ENCODE measurements at places on chromosomes 1 and 21.

- no peak for DNase-seq
These were observed 130.3 kb downstream of the PHTF1 start for GRCh38 chr1:113628997-113629396.

DNA sequence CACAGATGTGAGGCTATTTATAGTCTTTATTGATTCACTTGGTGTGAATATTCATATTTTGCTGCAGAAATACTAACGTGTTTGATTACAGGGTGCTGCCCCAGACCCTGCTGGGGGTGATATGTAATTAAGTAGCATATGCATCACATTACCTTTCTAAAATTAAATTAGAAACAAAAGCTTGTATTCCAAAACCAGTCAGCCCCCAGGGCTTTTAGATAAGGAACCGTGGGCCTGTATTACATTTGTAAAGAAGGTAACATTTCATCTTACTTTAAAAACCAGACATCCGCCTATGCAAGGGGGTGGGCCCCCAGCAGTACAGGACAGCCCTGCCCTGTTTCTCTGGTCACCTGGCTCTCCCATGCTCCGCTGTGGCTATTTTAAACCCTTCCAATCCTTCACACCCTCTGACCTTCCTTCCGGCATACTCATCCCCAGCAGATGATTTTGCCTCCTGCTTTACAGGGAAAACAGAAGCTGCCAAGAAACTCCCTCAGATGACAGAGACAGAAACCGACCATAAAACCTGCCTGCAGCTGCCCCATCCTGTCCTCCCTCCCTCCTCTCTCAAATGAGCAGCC lies 22.0 kb upstream of the KCNC4 start:
- DNase-seq, result no peak

GRCh38 chr1:167819849-167820683 lies 93.9 kb downstream of the ADCY10 start:
- no peak for DNase-seq

- DNase-seq, result no peak
These were observed 66.0 kb downstream of the OLIG1 start for GRCh38 chr21:33135925-33136324.

DNA sequence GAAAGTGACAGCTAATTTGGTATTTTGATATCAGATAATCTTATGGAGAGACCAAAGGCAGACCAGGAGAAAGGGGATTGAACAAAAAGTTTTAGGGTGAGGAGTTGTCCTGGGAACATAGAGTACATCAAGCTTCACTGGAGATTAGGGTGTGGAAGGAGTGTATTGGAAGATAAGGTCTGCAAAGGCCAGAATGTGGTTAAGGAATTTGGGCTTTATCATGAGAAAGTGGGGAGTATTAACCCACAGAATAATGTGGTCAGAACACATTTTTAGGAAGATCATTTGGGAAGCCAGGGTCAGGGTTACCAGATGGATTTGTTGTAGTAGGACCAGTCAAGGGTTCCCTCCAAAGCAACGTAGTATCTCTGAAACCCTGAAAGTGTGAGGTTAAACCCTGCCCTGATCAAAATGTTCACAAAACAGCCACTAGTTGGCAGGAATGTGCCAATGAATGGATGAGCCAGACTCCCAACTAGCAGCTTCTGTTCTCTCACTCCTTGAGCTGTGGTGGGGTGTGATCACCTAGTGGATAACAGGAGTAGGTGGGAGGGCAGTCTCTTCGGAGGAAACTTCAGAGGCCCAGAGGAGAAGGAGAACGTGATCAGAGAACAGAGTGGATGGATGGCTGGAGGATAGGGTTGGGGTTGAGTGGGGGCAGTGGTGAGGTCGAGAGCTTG lies 35.8 kb downstream of the SLC2A1 start:
- DNase-seq, result no peak

- no peak for DNase-seq
These were observed 127.6 kb upstream of the DAB1 start for GRCh38 chr1:57551476-57551875.

- DNase-seq, result no peak
These were observed 108.8 kb downstream of the GALNT2 start for GRCh38 chr1:230175839-230176238.

DNA sequence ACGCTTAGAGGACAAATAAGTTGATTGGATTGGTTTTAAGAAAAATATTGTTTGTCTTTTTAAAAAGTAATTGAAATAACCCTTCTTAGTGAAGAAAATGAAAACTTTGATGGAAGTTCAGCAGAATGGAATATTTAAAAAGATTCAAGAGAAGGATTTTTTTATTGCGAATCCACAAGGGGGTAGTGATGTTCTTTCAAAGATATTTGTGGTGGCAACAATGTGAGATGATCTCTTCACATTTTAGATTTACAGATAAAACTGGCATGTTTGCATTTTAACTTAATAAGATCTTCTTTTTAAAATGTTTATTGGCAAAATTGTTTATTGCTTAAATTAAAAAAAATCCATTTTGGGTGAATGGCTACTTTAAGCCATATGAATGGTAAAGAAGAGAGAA lies 8.9 kb downstream of the CAMTA1 start:
- DNase-seq, result no peak

GRCh38 chr1:18004278-18004677 lies 103.3 kb upstream of the IGSF21 start:
- no peak for DNase-seq

- DNase-seq, result no peak
These were observed 1.8 kb downstream of the RNF220 start for GRCh38 chr1:44406737-44407429.

DNA sequence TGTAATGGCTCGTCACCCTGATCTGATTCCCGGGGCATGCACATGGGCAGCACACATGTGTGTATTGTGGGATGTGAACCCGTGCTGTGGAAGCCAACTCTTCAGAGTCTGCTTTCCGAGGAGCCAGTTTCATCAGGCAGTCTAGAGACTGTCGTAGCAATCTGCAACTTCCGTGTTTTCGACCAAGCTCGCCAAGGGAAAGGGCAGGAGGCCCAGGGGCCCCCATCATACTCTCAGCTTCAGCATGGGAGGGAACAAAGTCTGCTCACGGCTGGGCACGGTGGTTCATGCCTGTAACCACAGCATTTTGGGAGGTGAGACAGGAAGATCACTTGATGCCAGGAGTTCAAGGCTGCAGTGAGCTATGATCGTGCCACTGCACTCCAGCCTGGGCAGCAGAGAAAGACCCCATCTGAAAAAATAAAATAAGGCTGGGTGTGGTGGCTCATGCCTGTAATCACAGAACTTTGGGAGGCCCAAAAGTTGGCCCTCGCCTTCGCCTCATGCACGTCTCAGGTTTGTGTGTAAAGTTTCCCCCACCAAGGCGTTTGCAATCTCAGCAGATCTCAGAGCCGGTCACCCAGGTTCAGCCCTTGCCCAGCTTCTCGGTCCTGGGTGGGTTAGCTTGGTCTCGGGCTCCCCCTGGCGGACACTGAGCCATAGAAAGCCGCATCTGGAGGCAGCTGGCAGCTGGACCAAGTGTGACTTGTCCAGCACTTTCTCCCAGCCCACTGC lies 48.5 kb upstream of the SLC25A33 start:
- DNase-seq, result peak; percentile 63

DNA sequence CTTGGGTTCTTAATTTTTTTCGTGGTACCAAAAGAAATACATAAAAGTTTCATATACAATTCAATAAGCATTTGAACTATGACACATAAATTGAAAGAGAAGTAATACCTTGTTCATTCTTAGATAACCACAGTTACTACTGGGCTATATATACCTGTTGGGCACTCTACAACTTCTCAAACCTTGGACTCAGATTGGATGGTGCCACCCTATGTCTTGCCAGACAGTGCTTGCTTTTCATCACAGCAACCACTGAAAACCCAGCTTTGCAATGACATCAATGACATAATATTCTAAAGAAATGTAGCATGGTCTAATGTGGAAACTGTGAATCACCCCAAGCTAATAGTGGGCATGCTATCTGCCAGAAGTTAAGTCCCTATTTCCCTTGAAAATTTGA lies 62.8 kb upstream of the DPH5 start:
- DNase-seq, result no peak

DNA sequence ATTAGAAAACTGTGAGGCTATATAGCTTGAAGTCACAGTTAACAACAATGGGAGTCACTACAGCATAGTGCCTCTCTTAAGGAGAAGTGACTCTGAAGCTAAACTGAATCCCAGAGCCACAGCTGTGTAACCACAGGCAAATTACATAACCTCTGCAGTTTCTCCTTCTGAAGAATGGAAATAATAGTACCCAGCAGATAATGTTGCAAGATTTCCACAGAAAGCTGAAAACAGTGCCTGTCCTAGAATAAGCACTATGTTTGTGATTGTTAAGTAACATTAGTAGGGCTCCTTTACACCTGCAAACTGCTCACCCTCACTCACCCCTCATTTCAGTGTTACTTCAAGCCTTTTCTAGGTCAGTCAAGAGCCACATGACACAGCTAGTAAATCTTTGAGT lies 886.7 kb downstream of the PLA2G4A start:
- no peak for DNase-seq

- DNase-seq, result no peak
These were observed 5.3 kb downstream of the SCMH1 start for GRCh38 chr1:41236781-41237180.

GRCh38 chr1:162554258-162554657 lies 7.3 kb upstream of the UAP1 start:
- DNase-seq, result no peak

DNA sequence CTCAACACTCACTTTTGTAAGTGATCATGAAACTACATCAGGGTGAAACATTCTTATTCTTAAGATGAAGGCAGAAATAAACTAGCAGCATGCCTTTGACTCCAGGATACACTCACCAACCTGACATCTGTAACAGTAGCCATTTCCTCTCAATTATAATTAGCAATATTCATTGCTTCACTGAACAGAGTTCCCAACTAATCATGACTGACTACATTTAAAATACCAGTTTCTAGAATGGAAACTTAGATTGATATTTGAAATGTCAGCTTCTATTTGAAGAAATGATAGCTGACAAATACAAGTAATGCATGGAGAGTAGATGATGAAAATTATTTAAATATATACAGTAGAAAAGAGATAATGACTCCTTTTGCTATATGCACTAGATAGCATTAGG lies 1023.8 kb downstream of the MRPL39 start:
- no peak for DNase-seq

DNA sequence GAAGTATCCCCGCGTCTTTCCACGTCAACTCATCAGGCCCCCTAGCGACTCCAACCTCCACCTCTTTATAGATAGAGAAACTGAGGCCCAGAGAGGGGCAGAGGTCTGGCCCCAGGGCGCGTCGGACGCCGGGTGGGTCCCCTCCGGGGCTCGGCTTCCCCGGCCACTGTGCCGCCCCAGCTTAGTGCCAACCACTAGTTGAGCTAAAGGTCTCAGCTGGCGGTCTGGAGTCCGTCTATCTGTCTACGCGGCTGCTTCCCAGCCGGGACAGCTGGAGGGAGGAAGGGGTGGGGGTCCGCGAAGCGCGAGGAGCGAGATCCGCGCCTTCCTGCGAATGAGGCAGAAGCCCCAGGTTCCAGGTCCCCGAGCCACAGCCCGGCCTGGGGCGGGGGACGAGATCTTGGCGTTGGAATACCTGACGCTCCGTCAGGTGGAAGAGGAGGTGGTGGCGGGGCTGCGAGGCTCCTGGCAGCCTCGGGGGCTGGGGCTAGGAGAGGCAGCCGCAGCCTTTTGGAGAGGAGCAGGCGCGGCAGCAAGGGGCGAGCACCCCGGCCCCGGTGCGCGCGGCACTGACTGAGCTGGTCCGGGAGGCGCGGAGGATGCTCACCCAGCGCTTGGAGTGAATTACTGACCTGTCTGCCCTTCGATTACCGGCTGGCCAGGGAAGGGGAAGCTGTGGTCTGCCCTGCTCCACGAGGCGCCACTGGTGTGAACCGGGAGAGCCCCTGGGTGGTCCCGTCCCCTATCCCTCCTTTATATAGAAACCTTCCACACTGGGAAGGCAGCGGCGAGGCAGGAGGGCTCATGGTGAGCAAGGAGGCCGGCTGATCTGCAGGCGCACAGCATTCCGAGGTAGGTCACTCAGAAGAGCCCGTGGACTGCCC lies 937 bp downstream of the PODN start:
- DNase-seq, result no peak

DNA sequence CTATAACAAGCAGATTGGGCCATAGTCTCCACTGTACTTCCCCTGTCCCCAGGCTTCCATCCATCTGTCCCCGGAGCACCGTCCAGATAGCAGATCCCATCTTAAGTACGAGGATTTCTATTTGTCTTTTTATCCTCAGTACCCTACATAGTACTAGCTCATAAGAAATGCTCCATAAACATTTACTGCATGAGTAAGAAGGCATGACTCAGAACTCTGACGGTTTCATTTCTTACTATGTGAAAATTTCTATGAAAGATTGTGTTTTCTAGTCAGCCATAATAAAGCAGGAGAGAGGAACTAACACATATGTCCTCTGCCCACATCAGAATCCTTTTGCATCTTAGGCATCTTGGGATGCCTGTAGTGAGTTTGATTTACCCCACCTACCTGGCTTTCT lies 49.5 kb downstream of the CHD1L start:
- DNase-seq, result no peak

Measured in stimulated activated CD4-positive, alpha-beta T cell treated with anti-CD3 and anti-CD28 coated beads, Interleukin-1b, Interleukin-23, amount 100 ng/mL, for 1 hour (primary cell).